ENCODE measurements at places on chromosomes 11 and 22.

- no peak for DNase-seq
Measured at GRCh38 chr11:91749251-91749650, 475.4 kb upstream of the FAT3 start.

DNA sequence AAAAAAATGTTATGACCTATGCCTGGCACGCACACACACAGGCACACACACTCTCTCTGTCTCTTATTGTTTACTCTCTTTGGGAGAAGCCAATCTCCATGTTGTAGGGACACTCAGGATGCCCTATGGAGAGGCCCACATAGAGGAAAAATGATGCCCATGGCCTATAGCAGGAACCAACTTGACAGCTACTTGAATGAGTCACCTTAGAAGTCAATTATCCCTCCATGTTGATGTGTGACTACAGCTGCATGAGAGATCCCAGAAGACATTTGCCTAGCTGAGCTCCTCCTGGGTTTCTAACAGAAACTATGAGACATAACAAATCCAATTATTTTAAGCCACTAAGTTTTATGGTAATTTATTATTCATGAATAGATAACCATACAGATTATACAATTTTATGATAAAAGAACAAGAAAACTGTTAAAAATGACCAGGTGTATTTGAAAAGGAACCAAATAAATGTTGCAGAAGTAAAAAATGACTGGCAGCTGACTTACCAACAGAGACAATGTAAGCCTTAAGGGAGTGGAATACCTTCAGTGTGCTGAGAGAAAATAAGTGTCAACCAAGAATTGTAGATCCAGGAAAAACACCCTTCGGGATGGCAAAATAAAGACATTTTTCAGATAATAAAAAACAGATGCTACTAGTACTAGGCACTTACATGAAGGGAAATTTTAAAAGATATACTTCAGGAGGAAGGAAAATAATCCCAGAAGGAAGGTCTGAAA is 403.7 kb upstream of the SYN3 start:
- DNase-seq, result no peak

DNA sequence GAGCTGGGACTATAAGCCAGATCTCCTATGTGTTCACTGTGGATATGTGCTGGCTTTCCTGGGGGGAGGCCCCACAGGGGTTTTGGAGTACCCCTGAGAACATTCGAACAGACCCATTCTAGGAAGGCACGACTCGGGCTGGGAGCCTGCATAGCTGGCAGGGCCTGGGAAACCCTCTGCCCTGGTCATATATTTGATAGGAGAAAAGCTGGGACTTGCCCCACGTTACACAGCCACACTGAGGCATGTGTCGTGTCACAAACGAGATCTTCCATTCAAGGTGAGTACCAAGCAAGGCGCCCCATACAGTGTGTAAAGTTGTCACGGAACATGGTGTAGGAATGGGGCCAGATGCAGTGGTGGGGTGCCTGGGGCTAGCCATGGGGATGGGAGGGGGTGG is 11.2 kb downstream of the MYO7A start:
- DNase-seq, result no peak

DNA sequence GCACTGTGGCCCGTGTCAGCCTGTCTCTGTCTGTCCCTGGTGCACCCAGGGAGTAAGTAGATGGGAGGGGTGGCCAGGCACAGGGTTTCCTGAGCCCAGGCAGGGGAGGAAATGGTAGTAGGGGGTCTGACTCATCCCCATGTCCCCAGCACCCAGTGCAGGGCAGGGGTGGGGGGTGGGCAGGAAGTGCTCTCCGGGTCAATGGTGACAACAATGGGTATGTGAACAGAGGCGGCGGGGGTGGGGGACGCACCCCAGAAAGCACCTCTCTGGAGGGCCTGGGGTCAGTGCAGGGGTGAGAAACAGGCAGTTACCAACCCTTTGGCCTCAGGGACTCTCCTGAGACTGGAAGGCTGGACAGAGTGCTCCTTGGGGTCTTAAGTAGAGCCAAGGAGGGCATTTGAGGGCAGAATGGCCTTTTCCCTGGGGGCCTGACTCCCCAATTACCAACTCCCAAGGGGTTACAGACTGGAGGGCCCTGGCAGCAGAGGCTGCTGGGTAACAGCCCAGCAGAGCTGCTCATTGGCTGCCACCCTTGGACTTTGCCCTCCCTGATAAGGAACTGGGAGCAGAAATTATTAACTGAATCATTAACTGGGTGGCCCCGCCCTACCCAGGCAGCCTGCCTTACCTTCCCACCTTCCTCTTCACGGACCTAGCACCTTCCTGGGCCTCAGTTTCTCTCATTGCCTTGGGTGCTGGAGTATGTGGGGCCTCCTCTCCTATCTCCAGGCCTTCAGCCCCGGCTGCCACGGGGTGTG is 4.2 kb downstream of the MYRF start:
- DNase-seq, result no peak

- DNase-seq, result no peak
Measured at GRCh38 chr11:83639995-83640758, 354.0 kb upstream of the CCDC90B start.

DNA sequence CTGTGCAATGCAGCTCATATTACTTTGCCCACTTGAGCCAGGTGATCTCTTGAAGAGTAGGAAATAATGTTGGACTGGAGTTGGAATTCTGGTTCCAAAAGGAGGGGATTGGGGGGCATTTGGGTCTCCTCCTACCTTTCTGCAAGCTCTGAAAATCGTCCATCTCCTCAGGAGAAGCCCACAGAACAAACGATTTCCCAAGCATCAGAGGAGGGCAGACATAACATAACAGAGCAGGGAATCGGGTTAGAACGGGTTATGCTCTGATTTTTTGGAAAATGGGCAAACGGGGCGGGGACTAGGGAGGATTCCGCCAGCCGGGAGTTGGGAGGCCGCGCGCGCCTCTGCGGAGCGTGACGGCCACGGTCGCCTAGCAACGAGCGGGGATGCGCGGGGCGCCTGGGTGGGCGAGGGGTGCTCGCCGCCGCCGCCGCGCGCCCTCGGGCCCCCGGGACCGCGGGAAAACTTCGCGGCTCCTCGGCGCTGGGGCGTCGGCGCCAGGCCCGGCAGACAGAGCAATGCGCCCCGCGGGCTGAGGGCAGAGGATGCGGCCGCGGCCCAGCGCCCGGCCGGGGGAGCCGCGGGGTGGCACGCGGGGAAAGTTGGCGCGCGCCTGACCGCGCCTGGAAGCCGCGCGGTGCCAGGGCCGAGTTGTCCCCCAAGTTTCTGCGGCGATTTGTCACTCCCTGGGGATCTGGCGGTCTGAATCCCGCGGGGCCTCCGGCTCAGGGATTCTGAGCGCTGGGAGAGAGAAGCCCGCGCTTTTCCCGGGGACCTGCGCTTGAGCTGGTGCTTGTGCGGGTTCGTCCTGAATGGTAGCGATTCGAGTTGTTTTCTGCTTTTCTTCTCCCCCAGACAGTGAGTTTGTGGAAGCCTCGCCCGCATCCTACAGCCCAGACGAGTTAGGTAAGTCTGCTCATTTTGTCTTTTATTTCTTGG is 27.8 kb upstream of the AMOTL1 start:
- no peak for DNase-seq

DNA sequence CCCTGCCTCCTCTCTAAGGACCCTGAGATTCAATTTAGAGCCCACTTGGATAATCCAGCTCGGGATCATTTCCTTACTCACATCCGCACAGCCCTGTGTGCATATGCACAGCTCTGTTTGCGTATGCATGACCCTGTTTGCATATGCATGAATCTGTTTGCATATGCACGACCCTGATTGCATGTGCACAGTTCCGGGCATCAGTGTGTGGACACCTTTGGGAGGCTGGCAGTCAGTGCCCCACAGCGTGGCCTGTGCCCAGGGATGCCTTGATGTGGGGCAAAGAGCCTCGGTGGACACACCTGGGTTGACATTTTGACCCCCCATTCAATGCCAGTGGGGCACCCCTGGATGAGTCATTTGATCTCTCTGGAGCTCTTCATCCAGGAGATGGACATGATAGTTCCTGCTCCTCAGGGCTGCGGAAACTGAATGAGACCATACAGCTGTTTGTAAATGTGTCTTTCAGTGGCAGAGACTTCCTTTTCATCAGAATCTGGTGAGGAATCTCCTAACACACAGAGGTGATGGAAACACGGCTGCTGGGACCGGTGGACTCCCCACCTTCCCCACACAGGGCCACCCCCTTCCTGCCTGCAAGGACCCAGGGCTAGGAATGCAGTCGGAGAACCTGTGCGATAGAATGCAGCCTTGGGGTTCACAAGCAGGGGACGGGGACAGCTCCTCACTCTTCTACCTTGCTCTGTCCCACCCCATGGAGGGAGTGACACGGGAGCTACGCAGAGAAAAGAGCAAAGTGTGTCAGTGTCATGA is 41.2 kb downstream of the MYEOV start:
- no peak for DNase-seq
